Activated T-helper 2 cell treated with anti-CD3 and anti-CD28 coated beads, Interferon-gamma antibody, Interleukin-2, Interleukin-4, amounts not matched to agents 10 μg/mL and 5 μg/mL and 100 μg/mL, durations not matched to agents 14 hours and 24 hours and 36 hours (primary cell): ENCODE measurements at places on chromosomes 7 and 10. TPM values are rescaled to one million over a fixed set of nuclear protein-coding genes. Genes with fewer than 3 reads are reported as not detected.

- no peak for DNase-seq
Measured at GRCh38 chr7:150736864-150737263, 354 bp upstream of the GIMAP5 start.

DNA sequence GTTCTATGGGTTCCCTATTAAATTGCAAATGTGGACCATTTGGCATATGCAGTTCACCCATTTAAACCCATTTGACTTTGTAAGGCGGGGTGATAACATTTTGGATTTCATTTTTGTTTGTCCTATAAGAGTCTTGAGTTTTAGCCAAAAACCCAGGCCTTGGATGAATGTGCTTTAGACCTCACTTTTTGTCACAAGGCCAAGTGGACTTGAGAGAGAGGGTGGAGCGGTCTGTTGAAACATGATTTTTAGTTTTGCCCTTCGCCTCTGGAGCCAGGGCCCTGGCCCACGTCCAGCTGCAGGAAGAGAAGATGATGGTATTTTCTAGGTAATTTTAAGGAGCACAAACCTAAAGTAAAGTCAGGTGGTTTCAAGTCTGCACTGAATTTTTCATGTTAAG lies 260.1 kb downstream of the SLC25A13 start:
- DNase-seq = no peak

DNA sequence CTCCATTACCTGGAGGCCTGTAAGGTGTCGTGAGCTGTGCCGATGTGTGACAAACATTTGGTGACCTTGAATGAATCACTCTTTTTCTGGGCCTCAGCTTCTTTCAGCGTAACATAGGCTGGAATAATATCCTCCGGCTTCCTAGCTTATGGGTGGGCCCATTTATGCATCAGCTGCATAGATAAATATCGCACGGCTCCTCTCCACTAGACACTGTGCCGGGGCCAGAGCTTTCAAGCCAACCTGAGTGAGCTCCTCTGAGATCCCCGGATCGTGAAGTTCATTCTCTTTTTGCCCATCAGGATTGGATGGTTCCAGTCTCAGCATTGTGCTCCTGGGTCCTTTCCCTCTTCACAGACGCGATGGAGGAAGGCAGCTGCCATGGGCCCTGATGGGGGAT lies 574.3 kb upstream of the FOXK1 start:
- DNase-seq = no peak

DNA sequence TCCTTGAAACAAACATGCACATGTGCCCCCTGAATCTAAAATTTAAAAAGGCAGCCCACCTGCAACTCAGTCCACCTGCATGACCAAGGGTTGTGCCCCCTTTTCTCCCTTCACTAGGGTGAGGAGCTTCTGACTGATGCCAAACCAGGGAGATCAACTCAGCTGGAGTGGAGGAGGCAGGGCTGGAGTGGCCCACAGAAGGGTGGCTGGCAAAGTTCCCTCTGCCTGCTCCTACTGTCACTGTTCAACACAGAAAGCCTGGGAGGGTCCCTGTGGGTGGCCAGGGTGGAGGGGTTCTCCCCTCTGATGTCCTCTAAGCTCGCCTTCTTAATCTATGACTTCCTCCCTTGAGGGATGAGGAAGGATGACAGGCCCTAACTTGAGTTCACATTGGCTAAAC lies 55.7 kb upstream of the ANTXRL start:
- no peak for DNase-seq

GRCh38 chr10:33336582-33337325 lies 2.3 kb upstream of the NRP1 start:
- DNase-seq = no peak

DNA sequence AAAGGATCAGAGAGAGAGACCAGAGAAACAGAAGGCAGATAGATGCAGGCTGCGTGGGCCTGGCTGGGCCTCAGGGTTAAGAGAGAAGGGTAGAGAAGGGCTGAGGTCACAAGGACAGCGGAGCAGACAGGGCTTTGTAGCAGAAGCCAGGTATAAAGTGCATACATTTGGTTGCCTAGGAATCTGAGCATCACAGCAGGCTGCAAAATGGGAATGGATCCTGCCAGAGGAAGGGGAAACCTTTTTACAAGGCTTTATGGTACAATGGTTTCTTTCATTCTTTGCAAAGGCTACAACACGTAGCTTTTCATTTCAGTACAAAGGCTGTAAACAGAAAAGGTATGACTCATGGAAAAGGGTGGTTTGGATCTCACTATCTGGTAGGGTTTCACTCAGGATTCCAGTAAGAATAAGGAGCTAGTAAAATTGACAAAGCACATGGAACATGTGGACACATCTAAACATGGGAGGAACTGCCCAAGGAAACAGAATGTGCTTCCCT lies 275.1 kb downstream of the DOCK4 start:
- DNase-seq = no peak

DNA sequence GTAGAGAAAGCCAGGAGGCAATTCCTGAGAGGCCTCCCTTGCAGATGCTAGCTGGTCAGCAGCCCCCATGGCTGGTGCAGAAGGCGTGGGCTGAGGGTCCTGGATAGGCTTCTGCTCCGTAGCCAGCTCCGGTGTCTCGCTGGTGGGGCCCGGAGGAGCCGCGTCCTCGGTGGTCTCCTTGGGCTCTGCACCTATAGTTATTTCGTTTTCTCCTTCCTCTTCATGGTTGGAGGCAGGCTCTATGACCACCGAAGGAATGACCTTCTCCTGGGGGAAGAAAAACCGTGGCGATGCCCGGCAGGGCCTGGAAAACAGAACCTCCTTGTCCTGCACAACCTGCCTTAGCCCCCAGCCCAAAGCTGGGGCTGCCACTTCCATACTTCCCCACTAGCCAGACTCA lies 118.3 kb upstream of the TARP start:
- DNase-seq = no peak

DNA sequence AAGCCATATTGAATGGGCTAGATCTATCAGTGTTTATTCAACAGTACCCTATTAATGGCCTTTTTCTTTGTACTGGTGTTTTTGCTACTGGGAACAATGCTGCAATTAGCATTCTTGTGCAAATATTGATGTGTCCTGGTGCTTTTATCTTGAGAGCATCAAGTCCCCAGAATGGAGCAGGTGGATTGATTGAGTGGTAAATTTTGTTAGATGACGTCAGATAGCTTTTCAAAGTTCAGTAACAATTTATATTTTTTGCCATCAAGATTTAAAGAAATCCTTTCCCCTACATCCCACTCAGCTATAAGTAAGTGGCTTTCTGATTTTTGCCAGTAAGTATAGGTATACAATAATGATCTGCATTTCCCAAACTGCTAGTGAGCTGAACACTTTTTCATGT lies 63.4 kb upstream of the SYPL1 start:
- no peak for DNase-seq

GRCh38 chr7:24769851-24770250 lies 12.6 kb upstream of the GSDME start:
- no peak for DNase-seq

- no peak for DNase-seq
Measured at GRCh38 chr10:11849911-11850310, 26.8 kb downstream of the PROSER2 start.

GRCh38 chr7:32179567-32179966 lies 109.4 kb upstream of the PDE1C start:
- DNase-seq = no peak

- no peak for DNase-seq
Measured at GRCh38 chr7:81694711-81695110, 75.1 kb downstream of the HGF start.

- no peak for DNase-seq
Measured at GRCh38 chr10:102781921-102782557, 38.3 kb downstream of the WBP1L start.

DNA sequence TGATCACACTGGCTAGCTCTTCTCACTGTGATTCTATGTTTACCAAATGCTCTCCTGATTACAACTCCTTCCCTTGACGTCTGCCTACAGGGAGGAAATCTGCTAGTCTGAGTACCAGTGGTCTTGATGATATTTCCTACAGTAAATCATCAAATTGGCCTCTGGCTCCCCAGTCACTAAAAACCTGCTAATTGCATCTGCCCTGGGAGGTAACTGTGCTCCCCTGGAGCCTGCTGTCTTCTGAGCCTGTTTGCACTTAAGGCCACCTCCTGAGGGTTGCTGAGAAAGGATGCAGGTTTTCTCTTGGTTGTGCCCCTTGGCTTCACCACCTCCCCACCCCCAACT lies 56.0 kb downstream of the ELMO1 start:
- DNase-seq = no peak

- DNase-seq = no peak
Measured at GRCh38 chr7:92432299-92432946, 14.9 kb upstream of the GATAD1 start.

- DNase-seq = no peak
Measured at GRCh38 chr7:139103057-139103815, 6.3 kb downstream of the ZC3HAV1 start.

DNA sequence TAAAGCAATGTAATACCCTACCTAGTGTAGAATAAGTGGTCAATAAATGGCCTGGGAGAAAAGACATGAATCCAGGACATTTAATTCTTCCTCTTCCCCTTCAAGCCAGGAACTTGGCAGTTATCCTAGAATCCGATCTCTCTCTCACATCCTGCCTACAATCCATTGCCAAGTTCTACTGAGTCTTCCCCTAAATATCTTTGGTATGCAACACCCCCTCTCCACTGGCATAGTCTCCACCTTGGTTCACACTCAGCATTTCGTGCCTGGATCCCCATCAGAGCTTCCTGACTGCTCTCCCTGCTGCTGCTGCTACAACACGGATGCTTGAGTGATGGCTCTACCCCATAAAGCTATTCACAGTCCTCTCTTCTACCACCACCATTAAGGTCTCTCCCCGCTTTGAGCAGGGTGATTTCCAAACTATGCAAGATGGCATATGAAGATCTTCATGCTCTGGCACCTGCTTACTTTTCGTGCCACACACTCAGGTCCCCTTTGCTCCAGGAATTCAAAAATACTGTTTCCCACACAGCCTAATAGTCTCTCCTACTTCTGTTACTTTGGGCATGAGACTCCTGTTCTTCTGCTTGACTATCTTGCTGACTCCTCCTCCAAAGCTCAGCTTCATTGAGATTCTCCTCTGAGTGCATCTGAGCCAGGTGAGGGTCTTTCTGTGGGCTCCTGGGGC lies 4.8 kb downstream of the ANK3 start:
- DNase-seq = no peak

- no peak for DNase-seq
Measured at GRCh38 chr10:22805304-22805703, 90.9 kb upstream of the PIP4K2A start.

GRCh38 chr7:77867537-77867865 lies 68.9 kb downstream of the PHTF2 start:
- no peak for DNase-seq

DNA sequence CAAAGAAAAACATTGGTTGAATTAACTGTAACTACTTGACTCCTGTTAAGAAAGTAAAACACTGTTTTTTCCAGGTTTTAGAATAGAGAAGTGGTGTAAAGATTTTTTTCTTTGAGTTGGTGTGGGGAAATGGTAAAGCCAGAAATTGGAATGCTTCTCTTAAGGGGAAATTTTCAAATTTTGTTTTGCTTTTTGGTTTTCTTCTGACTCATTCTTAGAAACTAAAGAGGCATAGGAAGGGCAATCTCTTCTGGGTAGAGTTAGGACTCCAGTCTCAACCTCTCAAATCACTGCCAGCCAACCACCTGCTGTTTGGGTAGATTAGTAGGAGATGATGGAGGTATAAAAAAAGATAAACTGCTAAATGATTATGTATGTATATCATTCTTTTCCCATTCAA lies 47.7 kb upstream of the STRIP2 start:
- no peak for DNase-seq

- DNase-seq = no peak
Measured at GRCh38 chr10:109892931-109893330, 30.4 kb downstream of the XPNPEP1 start.

DNA sequence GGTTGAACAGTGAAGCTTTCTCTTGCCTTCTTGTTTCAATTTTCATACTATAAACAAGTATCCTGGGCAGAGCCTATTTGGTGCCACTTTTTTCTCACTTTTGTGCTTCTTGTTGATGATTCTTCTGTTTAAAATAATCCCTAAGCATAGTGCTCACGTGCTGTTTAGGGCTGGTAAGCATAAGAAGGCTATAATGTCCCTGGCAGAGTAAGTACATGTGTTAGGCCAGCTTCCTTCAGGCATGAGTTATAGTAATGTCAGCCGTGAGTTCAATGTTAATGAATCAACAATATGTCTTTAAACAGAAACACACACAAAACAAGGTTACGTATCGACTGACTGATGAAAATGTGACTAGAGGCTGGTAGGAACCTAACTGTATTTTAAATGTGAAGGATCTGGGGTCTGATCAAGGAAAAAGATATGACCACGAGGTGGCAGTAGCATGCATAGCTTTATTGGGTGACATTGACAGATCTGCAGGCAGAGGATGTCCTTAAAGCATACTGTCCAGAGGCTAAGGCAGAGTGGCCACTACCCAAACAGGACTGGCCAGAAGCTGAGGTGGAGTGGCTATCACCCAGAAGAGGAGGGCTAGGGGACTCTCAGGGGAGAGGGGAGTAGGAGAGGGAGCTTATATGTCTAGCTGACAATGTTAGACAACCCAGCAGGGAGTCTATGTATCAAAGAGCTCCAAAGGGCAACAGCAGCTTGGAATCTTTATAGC lies 113.7 kb downstream of the BRAF start:
- DNase-seq = peak; percentile 34

PTF1A gene
- total RNA-seq = not detected in 2 replicates

ZP3 gene
- 8.2 and 10.5 TPM in 2 replicates for total RNA-seq

TRA2A gene
- total RNA-seq = 105 and 115 TPM in 2 replicates
